ENCODE measurements at places on chromosomes 1 and 21. TPM values are rescaled to one million over a fixed set of nuclear protein-coding genes. Genes with fewer than 3 reads are reported as not detected.

GRCh38 chr21:39452207-39452969 lies 618 bp downstream of the SH3BGR start:
- no peak for DNase-seq

GRCh38 chr1:211822677-211823407 lies 7.7 kb downstream of the LPGAT1 start:
- DNase-seq: no peak

DNA sequence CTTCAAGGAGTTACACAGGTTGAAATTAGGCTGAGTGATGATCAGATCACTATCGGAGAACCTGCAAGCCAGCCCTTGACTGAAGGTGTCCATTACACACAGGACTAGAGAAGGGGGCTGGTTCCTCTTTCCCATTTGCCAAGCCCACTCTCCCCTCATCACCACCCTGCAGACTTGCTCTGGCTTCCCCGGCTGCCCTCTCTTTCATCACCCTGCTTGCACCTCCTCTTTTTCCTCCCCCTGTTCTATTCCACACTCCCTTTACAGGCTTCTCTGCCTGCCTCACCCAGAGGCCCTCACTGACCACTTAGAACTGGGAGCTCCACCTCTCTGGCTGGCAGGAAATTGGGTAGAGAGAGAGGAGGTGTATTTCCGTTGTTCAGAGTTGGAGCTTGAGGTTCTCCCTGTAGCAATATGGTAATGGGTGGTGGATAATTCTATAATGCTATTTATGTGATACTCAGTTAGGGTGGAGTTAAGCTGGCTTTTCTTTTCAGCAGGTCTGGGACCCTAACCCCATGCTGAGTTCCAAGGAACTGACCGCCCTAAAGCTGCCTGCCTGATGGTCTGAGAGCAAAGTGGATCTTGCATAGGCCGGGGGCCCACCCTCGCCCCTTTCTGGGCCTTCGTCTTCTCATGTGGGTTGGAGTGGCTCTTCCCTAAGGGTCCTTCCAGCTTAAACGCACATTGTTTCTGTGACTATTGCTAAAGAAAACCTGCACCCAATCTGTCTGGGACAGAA lies 111.8 kb upstream of the ADAR start:
- DNase-seq: no peak

DNA sequence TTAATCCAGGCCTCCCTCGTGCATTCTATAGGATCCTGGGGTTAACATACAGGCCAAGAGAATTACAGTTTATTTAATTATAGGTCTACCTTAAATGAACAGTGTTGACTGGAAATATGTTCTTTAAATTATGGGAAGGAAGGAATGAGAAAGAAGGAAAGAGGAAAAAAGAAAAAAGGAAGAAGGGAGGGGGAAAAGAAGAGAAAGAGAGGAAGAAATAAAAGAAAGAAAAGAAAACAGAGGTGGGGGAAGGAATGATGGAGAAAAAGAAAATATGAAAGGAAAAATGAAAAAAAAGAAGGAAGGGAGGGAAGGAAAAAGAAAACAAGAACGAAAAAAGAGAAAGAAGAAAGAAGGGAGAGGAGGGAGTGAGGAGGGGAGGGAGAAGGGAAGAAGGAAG lies 38.5 kb downstream of the WNT9A start:
- no peak for DNase-seq

- no peak for DNase-seq
Measured at GRCh38 chr1:10295481-10296085, 85.2 kb downstream of the KIF1B start.

DNA sequence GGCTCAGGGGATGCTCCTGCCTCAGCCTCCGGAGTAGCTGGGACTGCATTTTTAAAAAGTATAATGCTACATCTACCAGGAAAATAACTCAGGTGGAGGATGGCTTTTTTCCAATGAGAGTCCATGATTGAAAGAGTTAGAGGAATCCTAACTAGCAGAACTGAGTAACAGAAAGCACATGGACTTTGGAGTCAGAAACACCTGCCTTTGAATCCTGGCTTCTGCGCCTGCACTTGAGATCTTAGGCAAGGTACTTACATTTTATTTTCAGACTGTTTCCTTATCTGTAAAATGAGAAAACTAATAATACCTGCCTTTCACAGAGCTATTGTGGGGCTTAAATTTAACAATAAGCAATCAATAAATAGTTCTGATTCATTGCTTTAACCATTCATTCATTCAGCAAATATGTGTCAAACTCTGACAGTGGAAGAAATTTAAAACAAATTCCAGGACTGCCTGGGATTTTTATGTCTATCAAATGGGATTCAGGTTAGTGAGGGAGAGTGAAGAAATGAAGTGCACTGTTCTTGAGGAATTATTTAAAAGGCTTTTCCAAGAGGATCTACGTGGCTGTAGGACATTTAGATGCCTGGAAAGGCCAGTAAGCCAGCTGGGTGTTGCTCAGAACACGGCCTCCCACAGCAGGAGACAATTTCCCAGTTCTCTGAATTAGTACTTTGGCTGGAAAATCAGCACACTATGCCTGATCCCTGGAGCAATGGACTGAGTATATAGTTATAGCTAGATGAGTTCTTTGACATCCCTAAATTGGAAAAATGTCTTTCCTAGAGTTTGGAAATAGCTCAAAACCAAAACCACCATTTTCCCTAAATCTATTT lies 12.8 kb upstream of the LBR start:
- DNase-seq: no peak

- DNase-seq: no peak
Measured at GRCh38 chr1:205325334-205325884, 3.9 kb upstream of the NUAK2 start.

The TSSK3 gene
- 1.2 TPM for total RNA-seq

The CD244 gene
- total RNA-seq: 0.25 TPM
